ENCODE measurements at places on chromosomes 12 and 14. TPM values are rescaled to one million over a fixed set of nuclear protein-coding genes. Genes with fewer than 3 reads are reported as not detected.

- H3K27ac ChIP-seq, result no peak overlapping the region
- no peaks in the 10 kb centered on the region for H3K4me1 ChIP-seq
- DNase-seq, result no peak
- H3K4me3 ChIP-seq, result no peak overlapping the region
These were observed 203.3 kb upstream of the LRFN5 start for GRCh38 chr14:41403360-41403759.

GRCh38 chr12:96375841-96376604, 24.2 kb downstream of the CDK17 start:
- H3K4me3 ChIP-seq, result no peak overlapping the region
- peak overlapping the region; percentile 65 for H3K27ac ChIP-seq
- H3K27me3 ChIP-seq, result no peaks in the 10 kb centered on the region
- DNase-seq, result no peak
- H3K36me3 ChIP-seq, result no peaks in the 10 kb centered on the region

DNA sequence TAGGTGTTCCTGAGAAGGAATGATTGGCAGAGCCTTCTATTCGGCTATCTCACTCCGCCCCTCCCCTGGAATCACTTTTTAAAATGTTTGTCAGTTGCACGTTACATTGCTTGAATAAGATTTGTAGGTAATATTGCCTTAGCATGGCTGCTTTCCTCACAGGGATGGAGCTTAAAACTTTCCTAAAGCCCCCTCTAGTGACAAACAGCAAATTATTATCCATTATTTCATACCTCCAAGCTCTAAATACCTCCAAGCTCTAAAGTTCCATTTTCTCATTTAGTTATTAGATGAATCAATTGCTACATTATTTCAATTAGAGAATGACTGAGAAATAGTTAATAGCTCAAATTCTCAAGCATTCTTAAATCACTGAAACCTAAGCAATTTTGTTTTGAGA, 5.1 kb upstream of the SPATA7 start:
- H3K27me3 ChIP-seq, result no peaks in the 10 kb centered on the region
- no peaks in the 10 kb centered on the region for H3K4me1 ChIP-seq
- no peak overlapping the region for H3K4me3 ChIP-seq
- DNase-seq, result no peak
- H3K36me3 ChIP-seq, result no peaks in the 10 kb centered on the region

DNA sequence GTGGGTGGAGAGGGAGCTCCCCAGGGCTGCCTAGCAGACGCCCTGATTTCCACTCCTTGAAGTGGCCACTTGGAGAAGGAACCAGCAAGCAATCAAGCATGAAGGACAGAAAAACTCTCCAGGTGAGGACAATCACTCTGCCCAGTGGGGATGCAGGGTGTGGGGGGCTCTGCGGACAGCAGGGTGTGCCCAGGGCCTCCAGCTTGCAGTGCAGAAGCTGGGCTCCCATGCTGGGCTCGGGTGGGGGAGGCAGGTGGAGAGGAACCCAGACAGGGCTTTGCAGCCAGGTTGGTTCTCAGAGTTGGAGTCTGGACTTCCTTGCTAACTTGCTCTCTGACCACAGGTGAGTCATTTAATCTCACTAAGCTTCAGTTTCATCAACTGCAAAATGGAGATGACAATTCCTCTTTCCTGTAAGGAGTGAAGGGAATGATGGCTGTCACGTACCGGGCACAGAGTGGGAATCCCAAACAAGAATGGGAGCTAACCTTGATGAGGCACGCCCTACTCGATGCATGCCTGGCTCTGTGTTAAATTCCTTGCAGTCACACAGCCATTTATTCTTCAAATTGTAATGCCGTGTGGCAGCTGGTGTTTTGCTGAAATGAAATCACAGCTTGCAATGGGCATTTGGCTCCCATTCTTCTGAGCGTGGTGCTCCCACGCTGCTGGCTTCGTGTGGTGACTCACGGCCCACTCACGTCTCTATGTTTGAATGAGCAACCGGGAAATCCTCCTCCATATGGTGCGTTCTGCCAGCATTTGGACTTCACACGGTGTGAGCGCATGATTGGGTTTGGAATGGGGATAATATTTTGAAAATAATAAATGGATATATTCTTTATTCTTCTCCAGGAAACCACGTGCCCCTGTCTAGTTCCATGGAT, 75.2 kb downstream of the PRIMA1 start:
- no peak for DNase-seq
- H3K4me1 ChIP-seq, result no peaks in the 10 kb centered on the region
- no peaks in the 10 kb centered on the region for H3K27me3 ChIP-seq
- no peak overlapping the region for H3K4me3 ChIP-seq
- no peak overlapping the region for H3K27ac ChIP-seq

- H3K36me3 ChIP-seq, result no peaks in the 10 kb centered on the region
- H3K4me1 ChIP-seq, result no peaks in the 10 kb centered on the region
- no peaks in the 10 kb centered on the region for H3K27me3 ChIP-seq
- no peak for DNase-seq
These were observed 338.9 kb upstream of the GARIN2 start for GRCh38 chr14:66850258-66850888.

GRCh38 chr12:110117956-110118685, 6.0 kb upstream of the IFT81 start:
- no peak overlapping the region for H3K27ac ChIP-seq
- DNase-seq, result no peak
- H3K27me3 ChIP-seq, result no peaks in the 10 kb centered on the region
- no peaks in the 10 kb centered on the region for H3K36me3 ChIP-seq

The SRRM4 gene
- 0.52 TPM for total RNA-seq

All from heart left ventricle (tissue), 16 donors.